ENCODE measurements at places on chromosomes 6 and 20.

DNA sequence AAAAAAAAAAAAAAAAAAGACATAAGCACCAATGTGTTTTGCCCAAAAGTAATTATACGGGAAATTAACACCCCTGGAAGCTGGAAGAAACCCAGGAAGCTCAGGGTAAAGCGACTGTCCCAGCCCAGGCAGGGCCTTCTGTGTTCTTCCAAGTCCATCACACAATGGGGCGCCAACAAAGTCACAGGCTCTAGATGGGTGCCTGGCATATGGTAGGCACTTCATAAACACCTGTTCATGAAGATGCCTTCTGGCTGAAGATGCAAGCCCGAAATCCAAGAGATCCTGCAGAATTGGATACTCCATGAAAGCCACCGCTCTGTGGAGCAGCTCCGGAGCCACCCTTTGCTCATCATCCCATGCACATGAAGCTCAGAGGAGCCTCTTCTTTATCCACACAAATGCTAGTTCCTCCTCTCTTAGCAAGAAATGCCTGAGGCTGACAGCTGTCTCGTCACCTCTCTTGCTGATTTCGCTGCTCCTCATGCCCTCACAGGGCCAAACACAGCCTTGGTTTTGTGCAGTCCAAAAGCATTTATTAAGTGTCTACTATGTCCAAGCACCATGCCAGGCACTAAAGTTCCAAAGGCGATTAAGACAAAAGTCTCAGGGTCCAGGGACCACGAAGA, 76.6 kb downstream of the TRERF1 start:
- no peak for DNase-seq

- no peak for DNase-seq
These were observed 223.0 kb upstream of the SYNCRIP start for GRCh38 chr6:85865420-85866369.

GRCh38 chr6:30781743-30782424, 37.5 kb upstream of the IER3 start:
- peak; percentile 66 for DNase-seq

GRCh38 chr6:18485660-18486435, 98.7 kb downstream of the RNF144B start:
- no peak for DNase-seq

DNA sequence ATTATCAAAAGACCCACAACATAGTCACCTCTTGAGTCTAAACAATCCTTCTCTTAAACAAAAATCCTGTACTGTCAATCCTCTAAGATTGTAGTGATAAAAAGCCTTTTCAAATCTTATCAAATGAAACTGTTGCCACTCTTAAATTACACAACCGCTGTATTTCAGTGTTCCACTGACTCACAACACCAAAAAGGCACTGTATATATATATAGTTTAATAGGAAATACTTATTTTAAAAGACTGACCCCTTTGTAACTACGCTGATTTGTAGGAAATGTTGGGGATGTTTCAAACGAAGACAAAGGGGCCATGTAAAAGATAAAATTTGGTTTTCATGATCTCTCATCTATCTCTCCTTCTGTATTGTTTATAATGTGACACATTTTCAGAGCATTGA, 14.1 kb downstream of the CPNE1 start:
- DNase-seq, result no peak

DNA sequence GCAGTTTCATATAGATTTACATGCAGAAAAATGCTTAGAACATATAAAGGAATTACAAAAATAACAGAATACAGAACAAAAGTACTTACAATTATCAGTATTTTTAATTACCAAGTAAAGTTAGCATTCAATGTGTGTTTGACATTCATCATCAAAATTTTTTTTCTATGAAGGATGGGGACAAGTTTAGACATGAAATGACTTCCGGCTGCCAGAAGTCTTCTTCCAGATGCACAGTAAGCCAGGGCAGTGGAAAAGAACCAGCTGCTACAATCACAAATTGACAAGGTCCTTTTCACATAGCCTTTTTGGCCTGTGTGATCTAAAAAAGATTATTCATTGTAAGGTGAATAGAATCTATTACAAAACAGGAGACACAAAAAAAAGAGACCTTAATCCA, 73.8 kb downstream of the HUS1B start:
- no peak for DNase-seq

- no peak for DNase-seq
These were observed 40.1 kb downstream of the DEFB114 start for GRCh38 chr6:49923826-49924225.

DNA sequence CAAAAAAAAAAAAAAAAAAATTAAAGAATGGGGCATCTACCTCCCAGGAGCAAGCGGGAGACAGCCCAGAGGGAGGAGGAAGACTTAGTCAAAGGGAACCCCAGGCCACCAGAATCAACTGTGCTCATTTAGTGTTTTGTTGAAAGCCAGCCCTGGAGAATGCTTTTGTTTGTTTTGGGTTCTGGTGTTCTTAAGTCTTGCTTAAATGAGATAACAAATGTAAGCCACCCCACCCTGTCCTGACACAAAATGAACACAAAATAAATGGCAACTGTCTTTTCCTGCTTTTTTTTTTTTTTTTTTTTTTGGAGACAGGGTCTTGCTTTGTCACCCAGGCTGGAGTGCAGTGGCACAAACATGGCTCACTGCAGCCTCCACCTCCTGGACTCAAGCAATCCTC, 165.0 kb upstream of the JARID2 start:
- DNase-seq, result no peak
